Stimulated activated CD8-positive, alpha-beta memory T cell treated with anti-CD3 and anti-CD28 coated beads, Interleukin-7, amount 100 ng/mL, for 1 hour (primary cell): ENCODE measurements at places on chromosomes 12 and 14.

DNA sequence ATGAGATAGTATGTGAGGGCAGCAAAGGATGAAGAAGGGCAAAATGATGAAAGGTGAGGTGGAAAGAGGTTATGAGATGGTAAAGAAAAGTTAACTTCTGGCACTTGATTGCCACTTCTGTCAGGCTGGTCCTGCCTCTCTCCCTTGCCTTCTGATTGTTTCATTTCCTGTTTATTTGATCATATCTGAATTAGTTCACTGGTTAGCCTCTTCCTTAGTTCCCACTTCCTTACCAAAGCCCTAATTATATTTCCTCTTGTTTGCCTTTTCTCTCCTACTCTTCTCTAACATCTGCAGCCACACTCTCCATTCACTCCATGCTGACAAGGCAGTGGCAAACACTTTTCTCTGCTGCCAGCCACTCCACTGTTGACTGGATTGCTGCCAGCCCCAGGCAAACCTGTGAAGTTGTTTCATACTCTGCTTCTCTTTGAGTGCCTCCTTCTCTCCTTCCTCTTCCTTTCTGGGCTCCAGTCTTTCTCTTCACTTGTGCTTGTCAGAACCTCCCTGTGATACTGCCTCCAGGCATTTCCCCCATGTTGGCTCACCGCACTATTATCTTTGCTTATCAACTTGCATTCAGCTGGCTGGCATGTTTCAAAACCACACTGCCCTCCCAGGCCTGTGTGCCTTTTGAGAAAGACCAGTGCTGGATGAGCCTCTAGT, 8.1 kb downstream of the PNP start:
- DNase-seq = no peak

DNA sequence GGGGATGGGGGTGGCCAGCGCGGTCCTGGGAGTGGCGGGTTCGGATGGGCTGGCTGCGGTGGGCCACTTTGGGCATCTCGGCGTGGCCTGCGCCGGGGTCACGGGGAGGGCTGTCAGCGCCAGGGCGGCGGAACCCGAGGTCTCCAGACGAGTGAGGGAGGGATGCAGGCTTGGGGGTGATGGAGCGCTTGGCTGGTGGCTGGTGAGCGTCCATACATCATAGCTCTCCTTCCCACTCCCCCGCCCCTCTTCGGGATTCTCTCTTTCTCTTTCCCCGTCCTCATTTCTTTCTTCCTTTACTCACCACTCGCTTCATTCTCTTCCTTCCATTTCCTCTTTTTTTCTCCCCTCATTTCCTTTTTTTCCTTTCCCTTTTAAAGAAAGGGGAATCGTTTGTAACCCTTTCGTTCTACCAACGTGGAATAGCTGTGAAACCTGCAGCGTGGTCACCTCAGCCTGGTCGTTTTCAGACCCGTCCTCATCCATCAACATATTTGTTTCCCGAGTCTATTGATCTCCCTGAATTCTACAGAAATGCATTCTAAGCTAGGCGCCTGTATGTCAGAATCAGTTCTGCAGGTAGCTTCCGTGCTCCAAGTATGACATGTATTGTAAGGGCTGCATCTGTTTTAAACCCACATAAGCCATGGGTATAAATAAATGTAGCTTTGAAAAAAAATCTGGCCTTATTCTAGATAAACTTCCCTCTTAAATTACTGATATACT, 260.3 kb upstream of the E2F7 start:
- DNase-seq = no peak

- no peak for DNase-seq
Observed at GRCh38 chr14:87109271-87109670, 883.7 kb downstream of the GALC start.

DNA sequence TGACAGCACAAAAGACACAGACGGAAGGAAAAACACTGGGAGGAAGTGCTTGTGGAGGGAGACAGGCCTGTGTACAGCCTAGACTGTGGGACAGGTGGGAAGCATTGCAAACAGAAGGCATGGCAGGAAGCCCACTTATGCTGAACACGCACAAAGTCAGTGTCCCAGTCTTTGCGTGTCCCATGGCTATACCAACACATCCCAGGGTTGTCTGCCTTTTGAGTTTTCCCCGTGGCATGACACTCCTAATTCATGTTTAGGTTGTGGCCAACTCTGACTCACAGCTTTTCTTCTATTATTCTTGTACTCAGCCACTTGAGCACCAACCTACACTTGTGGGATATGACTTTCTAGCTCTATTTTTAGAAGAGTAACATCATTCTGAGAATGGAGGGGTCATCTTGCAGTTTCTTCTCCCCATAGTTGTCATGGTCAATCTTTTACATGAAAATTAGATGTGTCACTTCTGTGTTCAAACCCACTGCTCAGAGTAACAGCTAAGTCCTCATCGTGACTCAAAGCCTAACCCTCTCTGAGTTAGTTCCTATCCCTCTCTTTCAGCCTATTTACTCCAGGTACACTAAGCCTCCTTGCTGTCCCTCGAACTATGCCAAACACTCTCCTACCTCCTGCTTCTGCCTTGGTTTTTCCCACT, 27.5 kb upstream of the JPH4 start:
- DNase-seq = no peak

DNA sequence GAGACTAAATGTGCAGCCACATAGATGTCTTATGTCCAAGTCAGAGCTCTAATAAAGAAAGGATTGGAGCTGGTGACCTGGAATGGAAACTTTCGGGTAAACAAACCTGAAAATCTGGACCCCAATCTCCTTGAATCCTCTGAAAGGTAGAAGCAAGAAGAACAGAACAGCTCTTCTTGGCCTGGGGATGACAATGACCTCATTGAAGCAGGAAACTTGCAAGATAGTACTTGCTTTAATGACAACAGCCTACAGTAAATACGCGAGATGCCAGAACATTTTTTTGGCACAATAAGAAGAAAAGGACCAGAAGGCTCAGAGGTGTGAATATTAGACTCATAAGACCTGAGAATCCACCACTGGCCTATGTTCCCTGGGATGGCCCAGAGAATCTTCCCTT, 4.1 kb upstream of the PRIMA1 start:
- DNase-seq = no peak

DNA sequence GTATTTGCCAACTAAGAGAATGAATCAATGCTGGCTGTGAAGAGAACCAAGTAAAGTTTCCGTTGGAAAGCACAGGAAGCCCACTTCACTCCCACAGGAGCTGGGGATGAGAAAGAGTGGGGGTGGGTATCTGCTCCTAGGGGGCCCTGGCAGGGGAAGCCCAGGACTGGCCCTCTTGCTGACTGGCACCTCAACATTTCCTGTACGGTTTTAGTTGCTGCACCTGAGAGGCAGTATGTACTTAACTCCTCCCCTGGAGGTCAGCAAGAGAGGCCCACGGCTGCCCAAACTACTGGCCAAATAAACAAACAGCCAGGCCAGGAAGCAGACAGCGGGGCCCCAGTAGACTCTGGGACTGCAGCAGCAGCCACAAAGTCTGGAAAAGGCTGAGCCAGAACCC, 33.8 kb upstream of the VWF start:
- no peak for DNase-seq

- DNase-seq = no peak
Observed at GRCh38 chr12:97017213-97017612, 110.2 kb downstream of the NEDD1 start.

DNA sequence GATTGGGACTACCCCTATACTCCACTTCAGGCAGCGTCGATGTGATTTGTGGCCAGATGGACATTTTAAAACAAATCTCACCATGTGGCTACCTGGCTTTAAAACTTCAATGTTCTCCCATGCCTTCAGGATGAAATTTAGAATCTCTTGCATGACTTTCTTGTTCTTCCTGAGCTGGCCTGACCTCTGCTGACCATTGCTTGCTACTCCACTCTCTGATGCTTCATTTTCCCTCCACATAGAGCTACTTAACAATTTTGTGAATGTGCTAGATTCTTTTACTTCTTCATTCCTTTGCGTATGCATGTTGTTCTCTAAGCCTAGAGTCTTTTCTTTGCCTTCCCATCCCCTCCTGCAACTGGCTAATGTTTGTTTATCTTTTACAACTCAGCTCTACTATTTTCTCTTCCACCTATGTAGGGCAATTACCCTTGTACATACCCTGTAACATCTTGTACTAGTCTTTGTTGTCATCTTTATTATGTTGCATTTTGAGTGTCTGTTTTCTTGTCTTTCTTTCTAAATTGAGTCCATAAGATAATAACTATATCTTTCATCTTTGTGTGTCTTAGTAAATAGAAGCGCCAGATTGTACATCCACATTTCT, 41.2 kb downstream of the YLPM1 start:
- no peak for DNase-seq
